Activated B cell treated with CpG ODN at 0.5 μM for 24 hours (primary cell): ENCODE measurements at places on chromosomes 4 and X.

- no peak for DNase-seq
These were observed 84.0 kb downstream of the NAA11 start for GRCh38 chr4:79241846-79242245.

DNA sequence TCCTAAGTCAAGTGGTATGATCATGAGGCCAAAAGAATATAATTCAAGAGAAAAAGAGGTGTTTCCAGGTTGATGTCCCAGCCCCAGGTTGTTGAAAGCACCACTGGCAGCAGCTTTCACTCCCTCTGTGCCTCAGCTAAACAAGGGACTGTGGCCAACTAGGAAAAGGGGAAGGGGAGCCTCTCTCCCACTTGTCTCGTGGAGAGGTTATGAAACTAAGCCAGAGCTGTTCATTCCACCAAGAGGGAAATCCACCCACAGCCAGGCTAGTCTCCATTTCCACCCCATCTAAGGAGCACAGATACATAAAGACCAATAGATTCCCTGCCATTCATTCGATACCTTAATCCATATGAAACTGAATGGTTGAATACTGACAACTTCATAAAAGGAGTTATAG lies 8.1 kb downstream of the ANXA5 start:
- DNase-seq: no peak

GRCh38 chr4:42843694-42844093 lies 48.8 kb upstream of the GRXCR1 start:
- DNase-seq: no peak

DNA sequence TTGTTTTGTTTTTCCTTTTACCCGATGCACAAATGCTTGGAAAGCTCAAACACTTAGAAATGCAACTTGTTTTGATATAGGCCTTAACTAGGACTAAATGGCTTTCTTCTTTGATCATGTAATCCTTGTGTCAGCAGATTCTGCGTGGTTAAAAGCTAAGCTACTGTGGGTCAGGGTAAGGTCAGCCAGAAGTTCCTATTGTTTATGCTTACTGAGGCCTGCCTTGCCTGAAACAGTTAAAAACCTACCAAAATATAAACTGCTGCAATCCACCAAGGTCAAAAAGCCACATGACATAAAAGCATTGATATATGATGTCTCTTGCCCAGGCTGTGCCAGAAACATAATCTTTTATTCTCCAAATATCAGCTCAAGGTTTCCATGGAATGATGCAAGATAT lies 223.4 kb downstream of the FAM47B start:
- no peak for DNase-seq

DNA sequence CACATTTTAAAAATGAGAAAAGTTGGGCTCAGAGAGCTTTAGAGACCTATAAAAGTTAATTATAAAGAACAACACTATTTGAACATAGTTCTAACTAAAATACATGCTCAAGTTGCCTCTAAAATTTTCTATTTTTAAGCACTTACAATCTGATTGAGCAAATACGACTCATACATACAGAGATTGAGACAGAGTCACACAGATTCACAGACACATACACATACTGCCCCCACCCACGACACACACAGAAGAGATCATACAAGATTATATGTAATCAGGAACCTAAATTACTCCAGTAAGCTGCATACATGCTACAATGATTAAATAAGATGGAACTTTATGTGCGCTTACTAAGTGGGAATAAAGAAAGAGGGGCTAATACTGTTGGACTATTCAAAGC lies 2.7 kb upstream of the ASB5 start:
- DNase-seq: no peak

- DNase-seq: no peak
These were observed 49.3 kb upstream of the ATOH1 start for GRCh38 chr4:93779228-93779627.

DNA sequence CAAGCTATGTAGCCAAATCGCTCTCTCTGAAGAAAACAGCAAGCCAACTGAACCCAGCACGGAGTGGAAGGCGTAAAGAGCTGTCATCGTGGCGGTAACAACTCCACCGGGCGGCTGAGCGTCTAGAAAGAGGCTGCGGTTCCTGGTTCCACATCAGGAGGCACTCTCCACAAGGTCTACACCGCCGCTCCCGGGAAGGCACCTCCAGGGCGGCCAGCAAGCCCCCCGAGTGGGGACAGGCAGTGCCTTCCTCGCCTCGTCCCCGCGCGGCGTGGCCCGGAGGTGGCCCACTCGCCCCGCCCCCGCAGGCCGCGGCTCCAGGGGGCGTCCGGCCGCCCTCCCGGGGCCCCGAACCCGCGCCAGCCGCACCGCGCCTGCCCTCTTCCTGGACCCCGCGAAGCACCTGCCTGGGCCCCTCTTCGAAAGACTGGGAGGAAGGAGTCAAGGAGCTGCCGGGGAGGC lies 755 bp downstream of the KLHL8 start:
- peak; percentile 67 for DNase-seq

DNA sequence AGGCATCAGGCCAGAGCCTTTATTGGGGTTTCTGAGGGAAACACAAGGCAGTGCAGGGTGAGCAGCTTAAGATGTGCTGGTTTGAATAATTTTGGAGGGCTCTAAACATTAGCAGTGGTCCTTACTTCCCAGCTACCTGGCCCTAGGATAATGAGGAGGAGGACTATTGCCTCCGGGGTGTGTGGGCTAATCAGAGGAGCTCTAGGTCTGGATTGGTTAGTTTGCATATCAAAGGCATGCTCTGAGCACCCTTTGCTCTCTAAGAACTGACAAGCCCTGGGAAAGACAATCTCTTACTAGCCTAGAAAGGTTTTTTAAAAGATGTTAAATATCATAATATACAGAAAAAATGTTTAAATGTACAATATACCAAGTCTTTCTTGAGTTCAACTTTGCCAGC lies 58.4 kb downstream of the RXFP1 start:
- no peak for DNase-seq
